ENCODE measurements at places on chromosomes 5 and 9.

- DNase-seq: peak; percentile 46
Measured at GRCh38 chr9:131668439-131669268, 71.2 kb downstream of the RAPGEF1 start.

DNA sequence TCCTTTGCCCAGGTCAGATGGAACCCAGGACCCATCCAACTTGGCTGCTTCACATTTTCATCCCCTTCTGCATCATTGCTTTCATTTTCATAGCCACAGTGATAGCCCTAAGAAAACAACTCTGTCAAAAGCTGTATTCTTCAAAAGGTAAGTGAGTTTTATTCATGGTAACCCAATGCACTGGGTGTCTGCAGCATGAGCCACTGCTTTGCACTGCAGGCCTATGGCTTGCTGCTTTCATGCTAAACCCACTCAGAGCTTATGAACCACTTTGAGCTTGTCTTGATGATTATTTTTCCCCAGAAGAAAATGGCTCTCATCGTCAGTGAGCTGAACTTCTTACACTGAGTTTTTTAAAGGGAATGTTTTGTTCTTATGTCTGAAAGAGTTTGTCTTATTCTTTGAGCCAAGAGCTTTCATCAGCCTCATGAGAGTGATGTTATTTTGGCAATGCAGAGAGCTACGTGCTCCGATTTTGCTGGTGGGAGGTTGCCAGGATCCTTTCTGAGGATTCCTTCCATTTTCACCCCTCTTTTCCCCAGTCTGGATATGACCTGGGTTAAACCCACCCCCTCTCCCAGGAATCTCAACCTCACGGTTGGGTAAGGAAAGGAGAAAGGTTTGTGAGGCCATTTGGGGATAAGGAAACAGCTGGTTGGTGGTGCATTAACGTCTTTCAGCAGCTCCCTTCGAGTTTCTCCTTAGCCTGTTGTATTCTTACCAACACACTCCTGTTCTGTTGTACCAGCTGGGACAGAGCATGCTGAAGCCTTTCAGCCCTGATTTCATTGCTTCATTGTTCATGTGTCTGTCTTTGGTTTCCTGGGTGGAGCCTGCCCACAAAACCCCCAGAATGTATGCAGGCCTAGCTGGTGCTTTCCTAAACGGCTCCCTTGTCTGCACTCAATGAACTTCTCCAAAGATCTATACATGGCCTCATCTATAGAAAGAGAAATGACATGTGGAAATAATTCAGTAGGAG, 47.6 kb downstream of the PDCD1LG2 start:
- DNase-seq: peak; percentile 36

DNA sequence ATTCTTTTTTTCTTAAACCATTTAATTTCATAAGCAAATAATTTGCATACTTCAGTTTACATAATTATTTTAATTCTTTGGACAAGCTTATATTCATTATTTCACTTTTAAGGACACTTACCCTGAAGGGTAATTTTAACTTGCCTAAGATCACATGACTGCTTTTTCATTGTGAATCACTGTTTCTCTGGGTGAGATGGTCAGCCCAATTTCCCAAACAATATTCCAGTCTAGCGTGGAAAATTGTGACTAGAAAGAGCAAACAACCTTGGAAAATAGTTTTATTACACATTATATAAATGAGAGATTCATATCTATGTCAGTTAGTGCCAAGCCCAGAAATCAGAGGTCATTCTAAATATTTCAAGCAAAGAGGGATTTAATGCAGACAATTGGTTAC, 21.4 kb upstream of the JAKMIP2 start:
- no peak for DNase-seq

- no peak for DNase-seq
Measured at GRCh38 chr9:136603216-136603615, 57.4 kb upstream of the NOTCH1 start.

DNA sequence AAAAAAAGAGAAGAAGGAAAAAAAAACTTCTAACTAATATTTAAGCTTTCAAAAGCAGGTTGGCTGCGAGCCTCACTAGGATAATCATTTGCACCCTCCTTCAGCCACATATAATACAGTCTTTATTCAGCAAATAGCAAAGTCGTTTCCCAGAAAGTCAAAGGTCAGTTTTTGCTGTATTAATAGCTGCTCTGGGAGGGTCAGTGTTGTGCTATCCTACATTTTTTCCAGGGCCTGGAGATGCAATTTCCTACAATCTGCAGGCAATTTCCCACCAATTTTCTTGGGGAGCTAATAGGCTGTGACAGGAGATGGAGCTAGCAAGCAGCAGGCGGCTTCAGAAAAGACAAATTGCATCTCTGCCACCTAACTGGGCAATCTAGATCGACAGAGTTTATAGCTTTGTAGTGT, 136.8 kb downstream of the TLE1 start:
- DNase-seq: no peak

GRCh38 chr9:102038006-102038405, 299.6 kb upstream of the GRIN3A start:
- DNase-seq: no peak

DNA sequence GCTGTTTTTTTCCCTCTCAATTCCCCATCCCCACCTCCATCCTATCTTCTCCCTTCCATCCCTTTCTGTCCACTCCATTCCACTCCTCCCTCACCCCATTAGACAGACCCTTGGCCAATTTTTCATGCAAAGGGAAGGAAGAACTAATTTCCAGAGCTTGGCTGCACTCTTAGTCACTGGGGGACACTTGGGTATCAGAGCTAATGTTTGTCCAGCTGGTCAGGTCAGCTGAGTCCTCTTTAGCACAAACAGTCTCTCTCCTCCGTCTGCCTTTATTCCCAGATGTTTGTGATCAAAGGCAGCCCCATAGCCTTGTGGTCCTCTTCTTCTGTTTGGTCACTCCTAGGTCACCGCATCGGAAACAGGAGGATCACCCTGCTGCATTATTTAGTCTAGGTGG, 148.5 kb downstream of the NMUR2 start:
- no peak for DNase-seq

- no peak for DNase-seq
Measured at GRCh38 chr5:142290577-142291299, 34.1 kb downstream of the SPRY4 start.

DNA sequence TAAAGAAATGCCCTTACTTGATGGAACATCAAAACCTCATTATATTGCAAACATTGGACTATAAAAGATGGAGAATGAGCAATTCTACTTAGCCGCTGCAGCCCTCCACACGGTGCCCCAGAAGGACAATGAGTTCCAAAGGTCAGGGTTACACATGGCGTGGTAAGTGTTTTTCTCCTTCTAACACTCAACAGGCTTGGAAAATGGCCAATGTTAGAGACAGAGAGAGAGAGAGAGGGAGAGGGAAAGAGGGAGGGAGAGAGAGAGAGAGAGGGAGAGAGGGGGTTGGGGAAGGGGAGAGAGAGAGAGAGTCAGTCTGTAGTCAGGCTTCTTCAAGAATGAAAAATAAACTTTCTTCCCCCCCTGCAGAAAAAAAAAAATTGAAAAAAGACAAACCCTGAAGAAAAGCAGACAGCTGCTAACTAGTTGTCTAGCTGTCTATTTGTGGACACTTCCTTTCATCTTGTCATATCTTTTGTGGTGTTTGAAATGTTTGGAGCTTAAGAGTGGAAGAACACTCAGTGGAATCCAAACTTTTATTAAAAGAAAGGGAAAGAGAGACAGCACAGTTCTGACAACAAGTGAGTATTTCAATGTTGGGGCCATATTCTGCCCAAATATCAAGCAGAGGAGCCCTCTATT, 324.8 kb downstream of the TMEM38B start:
- no peak for DNase-seq

DNA sequence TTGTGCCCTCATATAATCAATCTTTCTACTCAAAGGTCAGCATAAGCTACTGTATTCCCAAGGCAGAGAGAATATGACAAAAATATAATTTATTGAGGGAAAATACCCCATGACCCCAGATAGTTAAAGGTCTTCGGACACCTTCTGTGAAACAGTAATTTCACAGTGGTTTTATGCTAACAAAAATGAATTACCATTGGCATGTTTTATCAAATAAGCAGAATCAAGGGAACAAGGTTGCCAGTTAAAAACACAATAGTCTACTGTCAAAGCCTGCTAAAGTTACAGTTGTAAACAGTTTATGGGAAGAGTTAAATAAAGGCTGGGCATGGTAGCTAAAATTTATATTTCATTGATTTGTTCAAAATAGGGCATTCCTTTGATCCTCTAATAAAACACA, 154.3 kb downstream of the GIN1 start:
- DNase-seq: no peak

- DNase-seq: no peak
Measured at GRCh38 chr5:65440456-65440855, 41.3 kb downstream of the ADAMTS6 start.

GRCh38 chr9:129841071-129841470, 5.8 kb downstream of the USP20 start:
- DNase-seq: no peak

- DNase-seq: no peak
Measured at GRCh38 chr5:32358611-32359010, 45.9 kb upstream of the MTMR12 start.

DNA sequence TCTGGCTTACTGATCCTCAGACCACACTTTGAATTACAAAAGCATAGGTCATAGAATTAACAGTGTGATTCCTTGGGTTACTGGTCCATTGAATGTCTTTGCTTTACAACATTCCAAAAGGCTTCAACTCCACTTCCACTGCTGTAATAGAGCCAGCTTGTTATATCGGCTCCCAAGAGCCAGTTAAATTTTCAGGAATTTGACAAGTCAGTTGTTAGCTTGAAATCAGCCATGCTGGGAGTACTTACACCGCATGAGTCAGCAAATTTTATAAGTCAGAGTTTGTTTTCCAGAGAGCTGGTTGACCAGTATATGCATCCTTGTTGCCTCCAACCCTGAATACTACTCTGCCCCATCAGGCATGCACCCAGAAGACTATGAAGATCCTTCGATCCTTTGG, 73.1 kb downstream of the FOXB2 start:
- DNase-seq: no peak

- DNase-seq: no peak
Measured at GRCh38 chr5:67844924-67845323, 370.6 kb upstream of the PIK3R1 start.

- no peak for DNase-seq
Measured at GRCh38 chr9:99954819-99955218, 48.4 kb downstream of the STX17 start.

- DNase-seq: no peak
Measured at GRCh38 chr5:177392765-177393164, 7.7 kb downstream of the PFN3 start.

DNA sequence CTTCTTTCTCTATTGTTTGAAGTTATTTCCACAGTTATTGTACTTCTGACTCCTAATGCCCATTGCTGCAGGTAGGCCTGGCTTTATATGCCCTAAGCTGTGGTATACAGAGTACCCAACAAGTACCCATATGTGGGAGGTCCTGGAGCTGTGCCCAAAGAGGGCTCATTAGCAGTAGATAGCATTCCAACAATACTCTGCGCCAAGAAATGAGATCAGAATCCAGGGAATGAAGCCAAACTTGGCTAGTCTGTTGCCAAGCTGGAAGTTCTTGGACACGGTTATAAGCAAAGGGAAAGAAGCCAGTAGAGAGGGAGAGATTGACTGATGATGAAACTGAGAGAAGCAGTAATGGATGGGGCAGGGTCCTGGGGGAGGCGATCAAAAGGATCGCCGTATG, 29.7 kb upstream of the FAM169A start:
- peak; percentile 82 for DNase-seq

DNA sequence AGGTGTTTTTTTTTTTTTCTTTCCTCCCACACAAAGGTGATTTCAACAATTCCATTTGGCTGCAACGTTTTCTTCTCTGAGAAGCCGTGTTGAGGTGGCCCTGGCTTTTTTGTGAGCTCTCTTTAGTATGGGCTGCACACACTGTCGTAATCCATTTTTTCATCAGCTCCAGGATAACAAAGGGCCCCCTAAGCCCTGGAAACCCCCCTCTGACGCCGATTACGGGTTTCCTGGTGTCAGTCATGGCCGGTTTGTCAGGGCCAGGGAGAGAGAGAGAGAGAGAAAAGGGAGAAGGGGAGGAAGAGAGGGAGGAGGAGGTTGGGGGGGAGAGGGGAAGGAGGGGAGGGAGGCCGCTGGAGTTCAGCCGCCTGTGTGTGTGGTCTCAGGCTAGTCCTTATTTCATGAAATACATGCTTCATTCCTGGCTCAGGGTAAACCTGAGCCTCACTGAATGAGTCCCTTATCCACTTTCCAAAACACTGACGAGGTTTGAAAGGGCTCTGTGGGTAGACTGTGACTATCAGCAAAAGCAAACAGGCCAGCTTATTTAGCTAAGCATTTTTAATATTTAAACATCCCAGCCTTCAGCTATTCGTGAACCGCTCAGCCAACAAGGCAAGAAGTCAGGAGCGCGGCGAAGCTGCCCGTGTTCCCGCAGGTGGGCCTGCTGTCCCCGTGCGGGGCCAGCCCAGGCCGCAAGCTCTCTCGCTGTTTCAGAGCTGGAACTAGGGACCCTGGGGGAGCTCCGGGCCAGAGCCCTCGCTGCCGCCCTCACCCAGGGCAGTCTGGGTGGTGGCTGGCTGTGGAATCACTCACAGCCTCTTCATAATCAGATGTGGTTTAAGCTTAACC, 172.8 kb downstream of the ERCC6L2 start:
- no peak for DNase-seq

DNA sequence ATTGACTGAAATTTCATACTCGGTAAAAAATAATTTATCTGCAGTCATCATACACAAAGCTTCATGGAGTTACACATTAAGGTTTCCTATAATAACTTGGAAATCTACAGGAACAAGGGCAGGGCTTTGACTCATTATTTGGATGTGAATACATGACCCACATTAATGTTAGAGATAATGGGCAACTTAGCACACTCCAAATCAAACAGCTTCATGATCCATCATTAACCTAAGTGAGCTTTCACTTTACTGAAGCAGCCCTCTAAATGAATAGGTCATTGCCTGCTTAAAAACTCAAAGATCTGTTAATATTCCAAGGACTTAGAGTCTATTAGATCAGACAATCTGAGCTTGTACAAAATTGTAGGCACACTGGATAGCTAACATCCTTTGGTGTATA, 9.0 kb downstream of the CDH12 start:
- DNase-seq: no peak

GRCh38 chr5:170393235-170393634, 4.1 kb upstream of the KCNMB1 start:
- DNase-seq: no peak

- no peak for DNase-seq
Measured at GRCh38 chr5:65382582-65382981, 99.1 kb downstream of the ADAMTS6 start.

GRCh38 chr5:77627869-77628674, 10.4 kb downstream of the OTP start:
- DNase-seq: no peak

- DNase-seq: no peak
Measured at GRCh38 chr9:77546376-77546950, 101.7 kb downstream of the GNA14 start.

GRCh38 chr9:114450833-114451706, 54.2 kb downstream of the WHRN start:
- DNase-seq: no peak

- DNase-seq: no peak
Measured at GRCh38 chr5:107930092-107930491, 259.4 kb upstream of the EFNA5 start.

DNA sequence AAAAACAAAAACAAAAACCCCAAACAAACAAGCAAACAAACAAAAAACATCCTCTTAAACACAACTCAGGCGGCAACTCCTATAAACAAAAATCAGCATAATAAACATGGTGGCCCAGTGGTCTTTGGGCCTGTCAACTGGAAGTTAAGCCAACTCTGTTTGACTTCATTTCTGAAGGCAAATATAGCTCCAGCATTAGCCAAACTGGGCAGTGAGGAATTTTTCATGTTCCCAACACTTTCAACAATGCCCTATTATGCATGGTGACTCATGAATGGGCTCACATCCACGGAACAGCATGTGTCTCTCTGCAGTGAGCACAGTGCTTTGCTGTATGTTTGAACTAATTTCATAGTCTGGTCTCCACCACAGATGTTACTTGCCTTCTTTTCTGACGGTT, 143.9 kb upstream of the STC2 start:
- DNase-seq: peak; percentile 85
